Activated CD8-positive, alpha-beta T cell treated with anti-CD3 and anti-CD28 coated beads, Interleukin-2, amount 10 ng/mL, durations not matched to agents 7 days and 5 days (primary cell): ENCODE measurements at places on chromosomes 7 and 10. TPM values are rescaled to one million over a fixed set of nuclear protein-coding genes. Genes with fewer than 3 reads are reported as not detected.

DNA sequence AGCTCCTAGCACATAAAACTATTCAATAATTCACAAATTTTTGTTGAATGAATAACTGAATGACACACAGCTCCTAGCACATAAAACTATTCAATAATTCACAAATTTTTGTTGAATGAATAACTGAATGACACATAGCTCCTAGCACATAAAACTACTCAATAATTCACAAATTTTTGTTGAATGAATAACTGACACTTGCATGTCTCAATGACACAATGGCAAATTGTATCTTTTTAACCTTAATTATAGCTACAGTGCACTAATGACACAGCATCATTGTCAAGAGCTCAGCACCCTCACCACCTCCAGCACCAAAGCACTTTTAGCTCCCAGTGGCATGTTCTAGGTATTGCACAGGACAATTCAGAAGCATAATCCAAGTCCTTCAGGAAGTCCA is 131.6 kb downstream of the PDE1C start:
- no peak for DNase-seq

DNA sequence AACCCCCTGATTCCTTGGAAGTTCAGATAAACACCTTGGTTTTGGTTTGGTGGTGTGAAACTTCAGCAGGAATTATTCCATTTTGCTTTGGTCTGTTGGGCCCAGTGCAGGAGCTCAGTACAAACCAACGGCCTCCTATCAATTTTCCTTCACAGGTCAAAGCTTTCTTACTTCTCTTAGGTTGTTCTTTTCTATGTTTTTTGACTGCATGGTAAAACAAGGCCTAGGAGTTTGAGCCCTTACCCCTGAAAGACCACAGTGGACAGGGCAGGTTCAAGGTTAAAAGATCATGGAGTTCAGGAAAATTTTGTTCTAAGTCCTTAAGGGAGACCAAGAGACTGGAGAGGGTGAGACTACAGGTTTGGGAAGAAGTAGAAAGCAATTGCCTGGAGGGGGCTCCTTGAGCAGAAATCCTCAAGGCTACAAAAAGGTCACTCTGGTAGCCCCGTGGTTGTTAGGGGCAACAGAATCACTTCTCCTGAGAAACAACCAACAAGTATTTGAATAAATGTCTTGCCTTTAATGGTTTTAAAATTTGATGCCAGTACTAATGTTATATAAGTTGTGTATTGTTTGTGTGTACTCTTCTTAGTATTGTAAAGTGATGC is 40.9 kb upstream of the FHIP2A start:
- no peak for DNase-seq

Gene ACTR3C
- 4.6 TPM for total RNA-seq

Gene TRAPPC14
- total RNA-seq, result 42.7 TPM

Gene PWWP2B
- 15.0 TPM for total RNA-seq

Gene GHRHR
- not detected for total RNA-seq

Gene DKK1
- not detected for total RNA-seq

Gene FEZF1
- total RNA-seq, result not detected

Gene ASZ1
- not detected for total RNA-seq
